Renal pelvis (tissue), 12 donors: ENCODE measurements at places on chromosomes 3 and 15. TPM values are rescaled to one million over a fixed set of nuclear protein-coding genes. Genes with fewer than 3 reads are reported as not detected.

GRCh38 chr3:35137612-35138011 lies 501.7 kb upstream of the ARPP21 start:
- DNase-seq, result no peak

The IL5RA gene
- 1.0 TPM for polyA plus RNA-seq

The ZIC4 gene
- polyA plus RNA-seq, result 0.10 TPM

GRCh38 chr3:88009066-88009465 lies 49.7 kb downstream of the CGGBP1 start:
- DNase-seq, result no peak

DNA sequence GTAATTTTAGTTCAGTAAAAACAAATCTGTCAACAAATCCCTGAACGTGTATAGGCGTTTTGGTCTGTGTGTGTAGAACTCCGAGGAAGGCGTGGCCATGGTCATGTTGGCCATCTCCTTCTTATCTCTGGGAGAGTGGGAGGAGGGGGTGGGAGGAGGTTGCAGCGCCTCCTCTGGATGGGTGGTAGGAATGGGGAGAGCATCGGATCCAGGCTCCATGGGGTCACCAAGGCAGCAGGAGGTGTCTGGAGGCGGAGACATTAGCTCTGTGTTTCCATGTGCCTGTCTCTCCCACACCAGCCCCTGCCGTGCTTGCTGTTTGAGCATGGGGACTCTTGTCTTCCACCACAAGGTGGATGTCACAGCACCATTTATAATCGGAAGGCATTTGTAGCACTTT lies 34.5 kb upstream of the TRPM1 start:
- DNase-seq, result no peak

GRCh38 chr15:37019479-37020433 lies 80.6 kb downstream of the MEIS2 start:
- no peak for DNase-seq

The USF3 gene
- 22.0 TPM for polyA plus RNA-seq

DNA sequence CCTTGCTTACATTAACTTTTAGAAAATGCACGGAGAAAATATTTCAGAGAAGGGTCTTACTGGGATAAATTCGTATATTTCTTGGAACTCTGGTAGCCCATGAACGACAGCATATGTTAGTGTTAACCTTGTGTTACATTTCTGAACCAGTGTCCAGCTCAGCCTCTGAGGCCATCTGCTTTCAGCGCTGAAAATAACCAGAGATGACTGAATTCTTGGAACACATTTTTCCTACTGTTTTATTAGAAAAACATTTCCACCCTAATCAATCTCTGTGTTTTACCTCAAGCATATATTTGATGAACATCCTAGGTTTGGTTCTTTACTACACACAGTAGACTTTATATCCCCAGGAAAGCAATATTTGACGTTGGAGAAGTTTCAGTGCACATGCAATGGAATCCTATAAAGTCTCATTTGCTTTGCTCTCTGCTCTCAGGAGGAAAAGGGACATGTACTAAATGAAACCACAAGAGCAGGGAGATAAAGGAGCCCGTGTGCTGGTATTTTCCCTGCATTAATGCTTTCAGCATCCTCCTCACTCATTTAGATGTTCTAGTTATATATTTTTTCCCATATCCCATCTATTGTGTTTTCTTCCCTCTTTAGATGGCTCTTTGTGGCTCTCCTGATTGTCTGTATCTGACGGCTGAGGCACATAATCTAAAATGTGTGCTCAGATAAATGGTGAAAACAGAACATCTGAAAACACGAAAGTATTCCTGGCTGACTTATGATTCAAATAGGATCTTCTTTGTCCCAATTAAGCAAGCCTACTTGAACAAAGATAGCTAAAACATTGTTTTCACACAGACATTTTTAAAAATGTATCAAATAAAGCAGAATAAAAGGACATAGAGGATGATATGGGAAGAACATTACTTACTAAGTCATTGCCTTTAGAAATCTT lies 151.7 kb upstream of the KCNMB2 start:
- no peak for DNase-seq

DNA sequence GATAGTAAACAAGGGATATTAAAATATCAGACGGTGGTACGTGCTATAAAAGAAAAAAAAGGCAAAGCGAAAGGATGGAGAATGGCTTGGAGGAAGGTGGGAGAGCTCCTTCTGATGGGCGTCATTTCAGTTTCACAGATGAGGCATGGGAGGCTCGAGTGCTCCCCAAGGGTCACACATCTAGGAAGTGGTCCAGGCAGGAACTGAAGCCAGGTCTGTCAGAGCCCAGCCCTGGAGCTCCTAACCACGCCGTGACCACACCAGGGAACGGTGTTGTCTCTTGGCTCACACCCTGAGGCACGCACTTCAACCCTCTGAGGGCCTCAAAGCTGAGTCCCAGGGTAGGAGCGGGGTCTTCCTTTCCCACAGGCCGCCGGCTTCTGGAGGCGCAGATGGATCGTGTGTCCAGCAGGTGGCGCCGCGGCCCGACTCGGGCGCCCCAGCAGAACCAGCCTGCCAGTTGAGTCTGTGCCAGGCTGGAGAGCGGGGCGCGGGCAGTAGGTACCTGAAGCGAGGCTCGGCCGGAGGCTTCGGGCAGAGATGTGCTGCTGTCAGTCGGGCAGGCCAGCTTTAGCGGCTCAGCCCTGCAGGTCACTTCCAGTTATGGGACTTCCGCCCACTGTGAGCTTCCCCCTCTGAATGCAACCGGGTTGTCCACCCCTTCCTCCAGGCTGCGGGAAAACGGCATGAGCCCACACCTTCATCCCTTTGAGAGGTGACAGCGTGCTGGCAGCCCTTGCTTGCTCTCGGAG lies 68.1 kb downstream of the SLC6A1 start:
- peak; percentile 26 for DNase-seq

DNA sequence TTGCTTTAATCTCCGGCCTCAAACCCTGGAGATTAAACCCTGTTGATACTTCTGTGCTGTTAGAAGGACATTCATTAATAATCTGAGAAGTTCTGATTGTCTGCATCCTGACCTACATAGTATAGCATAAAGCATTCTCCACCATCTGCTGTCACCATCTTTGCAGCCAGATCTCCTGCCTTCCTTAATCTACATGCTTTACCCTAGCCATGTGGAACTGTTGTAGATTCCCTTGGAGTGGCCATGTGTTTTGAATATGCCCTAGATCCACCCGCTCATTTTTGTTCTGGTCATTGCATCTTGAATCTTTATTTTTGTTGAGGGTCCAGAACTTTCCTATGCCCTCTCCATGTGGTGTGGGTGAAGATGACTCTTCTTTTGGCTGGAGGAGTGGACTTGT lies 110.3 kb downstream of the OXSM start:
- DNase-seq, result no peak

DNA sequence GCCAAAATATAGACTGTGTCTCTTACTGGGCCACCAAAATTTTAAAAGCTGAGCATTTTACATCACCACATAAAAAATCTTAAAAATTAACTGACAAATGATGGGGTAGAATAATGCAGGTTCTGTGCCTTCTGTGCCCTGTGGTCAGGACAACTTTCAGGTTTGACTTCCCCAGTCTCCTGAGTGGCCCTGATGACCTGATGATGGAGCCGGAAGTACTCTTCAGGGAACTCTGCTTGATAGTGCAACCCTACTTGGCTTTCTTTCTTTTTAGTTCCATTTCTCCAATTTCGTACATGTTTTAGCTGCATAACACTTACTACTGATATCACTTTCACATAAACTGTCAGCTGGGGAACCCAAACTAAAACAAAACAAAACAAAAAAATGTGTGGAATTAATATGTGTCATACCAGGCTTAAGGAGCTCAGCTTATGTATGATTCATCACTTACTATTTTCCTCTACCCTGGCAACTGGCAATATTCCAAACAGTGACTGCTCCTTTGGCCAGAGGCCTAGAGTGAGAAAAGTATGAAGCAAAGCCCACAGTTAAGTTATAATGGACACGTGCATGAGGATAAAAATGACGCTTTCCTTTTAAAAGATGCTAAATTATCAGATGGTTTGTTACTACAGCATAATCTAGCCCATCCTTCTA lies 194.3 kb downstream of the BCHE start:
- peak; percentile 24 for DNase-seq

DNA sequence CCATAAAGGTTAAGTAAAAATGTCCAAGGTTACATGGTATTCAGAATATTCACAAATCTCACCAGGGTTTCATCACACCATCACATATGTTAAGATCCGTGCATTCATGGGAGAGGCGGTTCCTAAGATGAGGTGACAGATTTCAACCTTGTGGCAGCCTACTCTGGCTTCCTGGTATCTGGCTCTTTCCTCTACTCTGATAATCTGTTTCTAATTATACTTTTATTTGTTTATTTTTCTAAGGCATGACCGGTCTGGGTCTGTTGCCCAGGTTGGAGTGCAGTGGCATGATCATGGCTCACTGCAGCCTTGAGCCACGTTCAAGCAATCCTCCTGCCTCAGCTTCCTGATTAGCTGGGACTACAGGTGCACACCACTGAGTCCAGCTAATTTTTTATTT lies 34.4 kb downstream of the RAF1 start:
- no peak for DNase-seq

DNA sequence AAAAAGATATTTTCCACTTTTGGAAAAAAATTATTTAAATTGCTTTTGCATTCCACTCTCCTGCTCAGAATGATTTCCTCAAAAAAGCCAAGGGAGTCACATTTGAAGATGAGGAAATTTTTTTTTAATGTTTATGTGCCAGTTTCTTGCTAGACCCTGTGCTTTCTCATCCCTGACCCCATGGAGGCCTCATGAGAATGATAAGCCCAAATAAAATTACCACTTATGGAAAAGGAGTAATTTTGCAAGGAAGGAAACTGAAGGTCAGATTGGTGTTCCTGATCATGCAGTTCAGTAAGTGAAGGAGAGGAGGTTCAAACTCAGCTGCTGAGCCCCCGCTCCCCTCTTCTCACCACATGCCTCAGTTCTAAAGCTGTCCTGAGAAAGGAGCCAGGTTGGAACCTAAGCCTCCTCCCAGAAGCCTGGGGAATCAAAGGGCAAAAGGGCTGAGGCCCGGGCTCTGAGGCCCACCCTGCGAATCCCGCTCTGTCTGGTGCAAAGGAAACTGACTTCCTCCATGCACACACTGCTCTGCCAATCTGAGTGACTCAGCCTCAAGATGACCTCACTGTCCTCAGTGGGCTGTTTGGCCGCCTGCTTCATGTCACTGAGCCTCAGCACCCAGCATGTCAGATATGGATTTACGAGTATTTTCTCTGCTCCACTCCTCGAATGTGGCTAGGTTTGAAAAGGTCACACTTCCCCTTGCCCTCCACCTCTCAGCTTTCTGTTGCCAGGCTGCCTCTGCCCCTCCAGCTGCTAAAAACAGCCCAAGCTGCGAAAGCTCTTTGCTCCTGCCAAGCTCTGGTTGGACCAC lies 56.9 kb upstream of the FLNB start:
- DNase-seq, result no peak

DNA sequence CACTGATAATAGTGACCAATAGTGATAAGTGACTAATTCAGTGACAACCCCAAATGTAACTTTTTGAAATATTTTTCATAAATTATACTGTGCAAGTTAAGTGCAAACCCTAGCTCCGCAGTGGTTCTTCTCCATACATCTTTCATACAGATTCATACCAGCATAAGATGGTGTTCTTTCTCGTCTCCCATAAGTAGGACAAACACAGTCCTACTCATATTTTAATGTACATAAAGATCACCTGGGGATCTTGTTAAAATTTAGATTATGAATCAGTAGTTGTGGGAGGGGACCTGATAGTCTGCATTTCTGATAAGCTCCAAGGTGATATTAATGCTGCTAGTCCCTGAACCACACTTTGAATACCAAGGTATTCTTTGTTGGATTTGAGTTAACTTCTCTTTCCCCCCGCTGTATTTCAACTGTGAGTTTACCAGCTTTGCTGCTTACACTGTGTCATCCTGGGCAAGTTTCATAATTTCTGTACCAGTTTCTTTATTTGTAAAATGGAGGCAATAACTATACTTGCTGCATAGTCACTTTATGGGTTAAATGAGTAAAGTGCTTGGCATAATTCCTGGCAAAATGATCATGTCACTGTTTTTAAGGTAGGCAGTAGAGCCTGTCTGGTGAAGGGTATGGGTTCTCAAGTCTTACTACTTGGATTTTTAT lies 34.7 kb upstream of the C3orf38 start:
- no peak for DNase-seq

- no peak for DNase-seq
Measured at GRCh38 chr3:120341658-120342346, 7.4 kb downstream of the LRRC58 start.

DNA sequence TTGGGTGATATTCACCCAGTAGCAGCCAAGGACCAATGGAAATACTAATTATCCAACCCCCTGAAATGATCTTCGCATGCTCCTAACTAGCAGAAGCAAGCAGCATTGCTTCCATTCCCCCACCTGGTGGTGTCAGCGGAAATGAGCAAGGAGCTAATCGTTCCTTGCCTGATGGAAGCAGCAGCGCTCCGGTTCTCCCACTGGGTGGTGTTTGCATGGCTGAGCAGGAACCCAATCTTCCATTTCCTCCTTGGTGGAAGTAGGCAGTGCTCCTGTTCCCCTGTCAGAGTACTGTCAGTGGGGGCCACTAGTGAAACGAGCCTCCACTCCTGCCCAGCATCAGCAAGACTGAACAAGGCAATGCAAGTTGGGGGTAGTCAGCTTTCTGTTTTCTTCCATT lies 311.5 kb downstream of the CACNA2D3 start:
- peak; percentile 15 for DNase-seq

DNA sequence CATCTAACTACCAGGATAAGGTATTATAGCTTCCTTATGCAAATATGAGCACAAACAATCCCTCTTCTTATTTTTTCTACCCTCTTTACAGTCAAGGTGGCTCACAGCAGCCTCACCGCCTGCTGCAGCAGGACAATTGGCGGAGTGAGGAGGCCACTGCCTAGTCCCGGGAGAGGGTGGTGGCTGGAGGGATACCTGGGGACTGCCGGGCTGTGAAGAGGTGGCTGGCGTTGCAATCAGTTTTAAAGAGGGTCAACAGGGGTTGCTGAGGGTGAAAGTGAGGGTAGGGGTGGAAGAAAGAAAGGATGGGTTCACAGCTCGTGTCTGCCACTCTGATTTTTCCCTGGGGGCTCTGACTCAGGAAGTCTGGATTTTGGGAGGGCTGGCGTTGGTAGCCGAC lies 105.1 kb upstream of the SLC6A6 start:
- no peak for DNase-seq

DNA sequence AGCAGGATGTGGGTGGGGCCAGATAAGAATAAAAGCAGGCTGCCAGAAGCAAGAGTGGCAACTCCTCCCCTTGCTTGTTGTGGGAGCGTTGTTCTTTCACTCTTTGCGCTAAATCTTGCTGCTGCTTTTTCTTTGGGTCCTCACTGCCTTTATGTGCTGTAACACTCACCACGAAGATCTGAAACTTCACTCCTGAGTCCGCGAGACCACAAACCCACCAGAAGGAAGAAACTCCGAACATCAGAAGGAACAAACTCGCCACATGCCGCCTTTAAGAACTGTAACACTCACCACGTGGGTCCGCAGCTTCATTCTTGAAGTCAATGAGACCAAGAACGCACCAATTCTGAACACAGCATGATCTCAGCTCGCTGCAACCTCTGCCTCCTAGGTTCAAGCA lies 72.9 kb downstream of the IL12A start:
- DNase-seq, result no peak

The HDC gene
- polyA plus RNA-seq, result 1.4 TPM
